ENCODE measurements at places on chromosomes 4 and X.
A peak's percentile ranks its signal among the peaks of the same experiment; 100 is the strongest.

GRCh38 chr4:59535541-59535940 is 1664.6 kb upstream of the ADGRL3 start:
- no peak for DNase-seq

DNA sequence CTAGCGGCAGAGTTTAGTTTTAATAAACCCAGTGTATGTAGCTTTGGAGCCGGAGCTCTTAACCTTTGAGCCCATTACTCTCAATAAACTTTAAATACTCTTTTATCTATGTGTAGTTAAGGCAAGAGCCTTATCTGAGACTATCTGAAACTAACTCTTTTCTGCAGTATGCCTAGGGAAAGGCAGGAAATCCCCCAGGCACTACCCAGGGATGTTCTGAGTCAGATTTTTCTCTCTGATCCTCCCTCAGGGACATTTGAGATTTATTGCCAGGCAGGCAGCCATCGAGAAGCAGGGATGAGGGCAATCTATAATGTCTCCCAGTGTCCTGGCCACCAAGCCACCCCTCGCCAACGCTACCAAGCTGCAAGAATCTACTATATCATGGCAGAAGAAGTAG is 39.1 kb downstream of the HEPH start:
- no peak for DNase-seq

DNA sequence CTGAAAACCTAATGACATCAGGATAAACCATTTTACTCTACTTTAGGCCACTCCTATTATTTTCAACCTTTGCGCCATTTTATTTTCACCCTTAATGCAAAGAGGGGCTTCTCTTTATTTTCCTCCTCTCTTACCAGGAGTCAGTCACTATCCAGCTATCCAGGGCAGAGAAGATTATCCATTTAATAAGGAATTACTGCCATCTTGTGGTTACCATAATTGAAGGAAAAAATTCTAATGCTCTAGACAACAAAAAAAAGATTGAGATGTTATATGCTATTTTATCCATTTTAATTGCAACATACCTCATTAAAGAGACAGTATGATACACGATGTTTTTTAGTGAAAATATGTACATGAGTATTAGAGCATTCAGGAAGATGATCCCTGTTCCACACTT is 514.5 kb upstream of the FAM241A start:
- DNase-seq, result peak; percentile 14

DNA sequence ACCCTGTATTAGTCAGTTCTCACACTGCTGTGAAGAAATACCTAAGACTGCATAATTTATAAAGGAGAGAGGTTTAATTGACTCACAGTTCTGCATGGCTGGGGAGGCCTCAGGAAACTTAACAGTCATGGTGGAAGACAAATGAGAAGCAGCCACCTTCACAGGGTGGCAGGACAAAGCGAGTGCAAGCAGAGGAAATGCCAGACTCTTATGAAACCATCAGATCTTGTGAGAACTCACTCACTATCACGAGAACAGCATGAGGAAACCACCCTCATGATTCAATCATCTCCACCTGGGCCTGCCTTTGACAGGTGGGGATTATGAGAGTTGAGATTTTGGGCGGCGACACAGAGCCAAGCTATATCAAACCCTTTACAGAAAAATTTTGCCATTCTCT is 722.4 kb downstream of the RAB28 start:
- no peak for DNase-seq

- no peak for DNase-seq
These were observed 23.8 kb upstream of the CXorf38 start for GRCh38 chrX:40671126-40671525.
